ENCODE measurements at places on chromosomes 1 and 21.
A peak's percentile ranks its signal among the peaks of the same experiment; 100 is the strongest.

- no peak for DNase-seq
Observed at GRCh38 chr1:61253059-61253735, 170.8 kb downstream of the NFIA start.

GRCh38 chr1:45409276-45409675 is 69.0 kb upstream of the MUTYH start:
- no peak for DNase-seq

- no peak for DNase-seq
Observed at GRCh38 chr1:226482975-226483700, 65.4 kb upstream of the STUM start.

GRCh38 chr1:10108948-10109708 is 76.4 kb downstream of the UBE4B start:
- DNase-seq, result no peak

DNA sequence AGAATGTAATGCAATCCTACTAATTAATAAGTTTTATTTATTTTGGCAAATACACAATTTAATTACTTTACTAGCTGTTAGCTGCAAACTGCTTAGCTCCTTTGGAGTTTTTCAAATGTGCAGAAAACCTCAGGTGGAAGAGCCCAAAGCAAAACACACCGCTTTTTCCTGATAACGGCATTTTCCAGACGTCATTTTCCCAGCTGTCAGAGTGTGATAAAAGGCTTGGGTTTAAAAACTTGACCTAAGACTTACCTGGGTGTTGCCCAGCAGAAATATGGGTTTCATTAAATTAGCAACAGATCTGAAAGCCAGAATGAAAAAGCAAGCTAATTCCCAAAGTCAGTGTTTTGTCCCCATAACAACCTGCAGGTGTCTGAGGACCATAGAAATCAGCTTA is 204.0 kb upstream of the HMCN1 start:
- no peak for DNase-seq

DNA sequence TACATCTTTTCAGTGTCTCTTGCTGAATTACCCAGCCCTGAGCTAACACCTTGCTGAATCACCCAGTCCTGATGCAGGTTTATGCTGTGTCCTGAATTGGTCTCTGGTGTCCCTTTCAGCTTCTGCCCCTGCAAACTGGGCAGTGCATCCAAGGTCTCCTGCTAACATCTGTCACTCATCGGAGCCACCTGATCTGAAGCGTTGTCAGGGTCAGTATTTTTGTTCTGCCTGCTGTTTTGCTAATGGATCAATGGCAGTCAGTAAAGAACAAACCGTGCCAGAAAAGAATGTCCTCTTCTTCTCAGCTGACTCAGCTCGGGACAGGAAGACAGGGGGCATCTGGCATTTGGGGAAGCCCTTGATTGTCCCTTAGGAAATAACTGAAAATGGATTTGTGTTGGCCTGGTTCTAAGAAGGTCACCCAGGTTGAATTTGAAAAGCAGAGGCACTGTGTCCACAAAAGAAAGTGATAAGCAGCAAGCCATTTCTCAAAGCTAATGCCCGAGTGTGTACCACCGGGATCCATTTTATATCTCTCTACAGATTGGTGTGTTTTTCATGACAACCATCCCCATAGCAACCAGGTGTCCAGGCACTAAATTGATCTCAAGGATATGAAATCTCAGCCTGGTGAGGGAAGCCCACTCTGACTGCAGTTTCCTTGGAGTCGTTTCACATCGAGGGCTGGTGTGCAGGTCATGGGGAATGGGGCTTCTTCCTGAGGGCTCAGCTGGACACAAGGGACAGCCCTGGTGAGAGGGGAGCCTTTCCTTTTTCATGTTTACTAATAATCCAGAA is 109.7 kb upstream of the IRF2BP2 start:
- DNase-seq, result no peak

- no peak for DNase-seq
Observed at GRCh38 chr1:2520206-2520605, 6.2 kb downstream of the PANK4 start.

- peak; percentile 84 for DNase-seq
Observed at GRCh38 chr1:24847995-24848881, 81.8 kb downstream of the RUNX3 start.

- no peak for DNase-seq
Observed at GRCh38 chr1:57350610-57351009, 73.2 kb downstream of the DAB1 start.

DNA sequence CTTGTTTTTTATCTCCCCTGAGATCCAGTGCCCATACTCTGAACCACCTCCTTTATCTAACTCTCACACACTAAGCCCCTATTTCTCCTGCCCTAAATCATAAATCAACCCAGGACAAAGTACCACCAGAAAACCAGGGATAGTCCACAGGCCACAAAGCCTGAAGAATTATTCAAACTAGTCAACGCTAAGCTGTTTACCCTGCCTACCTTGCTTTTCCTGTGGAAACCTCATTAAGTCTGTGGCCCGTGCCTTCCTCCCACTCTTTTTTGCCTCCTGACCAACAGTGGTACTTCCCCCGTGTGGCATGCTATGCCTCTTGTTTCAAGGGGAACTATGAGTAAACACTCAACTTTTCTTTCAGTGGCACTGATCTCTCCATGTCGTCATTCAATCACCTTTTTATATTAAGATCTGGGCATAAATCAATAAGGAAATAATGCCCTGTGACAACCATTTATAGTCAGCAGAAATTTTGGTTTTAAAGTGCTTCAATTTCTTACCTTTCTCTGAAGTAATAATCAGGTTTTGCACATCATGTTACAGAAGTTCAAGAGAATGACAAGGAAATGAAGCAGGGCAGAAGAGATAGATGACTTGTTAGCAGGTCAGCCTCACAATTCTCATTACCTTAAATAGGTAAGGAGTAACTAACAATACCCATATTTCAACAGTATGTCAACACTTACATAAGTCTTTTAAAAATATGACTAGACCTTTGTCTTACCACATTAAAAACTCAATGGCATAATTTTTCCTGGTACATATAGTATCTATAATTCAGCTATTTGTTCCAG is 32.1 kb downstream of the EYA3 start:
- no peak for DNase-seq

GRCh38 chr1:47226839-47227215 is 5.2 kb downstream of the TAL1 start:
- DNase-seq, result no peak

GRCh38 chr1:207240325-207241101 is 81.0 kb upstream of the CD55 start:
- no peak for DNase-seq

- DNase-seq, result no peak
Observed at GRCh38 chr1:57255945-57256344, 167.9 kb downstream of the DAB1 start.

DNA sequence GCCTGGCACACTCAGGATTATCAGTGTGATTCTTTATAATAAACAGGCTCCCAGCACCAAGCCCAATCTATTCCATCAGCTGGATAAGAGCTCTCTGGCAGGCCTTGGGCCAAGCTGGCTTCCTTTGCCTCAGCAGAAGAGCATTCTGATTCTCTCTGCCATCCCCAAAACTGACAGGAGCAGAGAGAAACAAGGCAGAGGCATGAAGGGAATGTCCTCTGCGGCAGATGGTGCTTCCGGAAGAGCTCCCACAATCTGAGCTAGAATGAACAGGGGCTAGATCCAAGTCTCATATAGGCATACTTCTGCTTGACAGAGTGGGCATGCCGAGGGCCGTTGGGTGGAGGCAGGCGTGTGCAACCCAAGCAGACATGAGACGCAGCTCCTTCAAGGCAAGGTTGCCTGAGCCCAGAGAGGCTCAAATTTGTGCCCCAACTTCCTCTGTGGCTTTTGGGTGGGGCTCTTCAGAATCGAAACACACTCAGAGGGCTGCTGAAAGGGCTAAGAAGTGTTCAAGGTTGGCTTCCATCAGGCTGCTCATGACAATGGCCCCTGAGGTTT is 4.0 kb downstream of the CAPN2 start:
- DNase-seq, result no peak

DNA sequence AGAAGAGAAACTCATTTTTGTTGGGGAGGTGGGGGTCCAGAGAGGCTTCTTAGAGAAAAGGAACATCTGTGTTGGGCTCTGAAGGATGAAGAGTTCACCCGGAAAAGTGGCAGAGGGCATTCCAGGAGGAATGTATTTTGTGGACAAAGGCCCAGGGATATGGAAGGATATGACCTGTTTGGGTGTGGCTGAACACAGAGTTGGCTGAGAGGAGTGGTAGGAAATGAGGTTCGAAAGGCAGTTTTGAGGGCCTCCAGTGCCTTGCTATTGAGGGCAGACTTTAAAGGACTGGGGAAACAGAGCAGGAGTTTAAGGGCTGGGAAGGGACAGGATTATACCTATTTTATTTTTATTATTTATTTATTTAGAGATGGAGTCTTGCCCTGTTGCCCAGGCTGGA is 27.3 kb upstream of the WASF2 start:
- no peak for DNase-seq

GRCh38 chr21:44994695-44995342 is 55.0 kb downstream of the SLX9 start:
- DNase-seq, result no peak

GRCh38 chr1:16173447-16174260 is 17.8 kb upstream of the EPHA2 start:
- no peak for DNase-seq

- no peak for DNase-seq
Observed at GRCh38 chr1:64581135-64581842, 111.4 kb downstream of the CACHD1 start.

DNA sequence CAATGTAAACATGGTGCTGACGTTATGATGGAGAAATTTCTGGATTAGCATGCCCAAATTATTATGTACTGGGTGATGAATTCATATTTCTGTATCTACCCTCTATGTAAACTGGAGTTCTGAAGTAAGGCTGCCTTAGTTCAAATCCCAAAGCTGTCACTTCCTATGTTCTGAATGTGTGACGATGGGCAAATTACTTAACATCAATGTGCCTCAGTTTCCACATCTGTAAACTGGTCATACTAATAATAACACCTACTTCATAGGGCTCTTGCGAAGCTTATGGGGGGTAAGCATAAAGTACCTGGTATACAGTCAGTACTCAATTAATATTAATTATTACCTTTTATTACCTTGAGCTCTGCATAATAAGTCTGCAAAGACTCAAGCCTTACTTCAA is 45.6 kb downstream of the SLC30A10 start:
- no peak for DNase-seq

Data from HEK293T (cell line).